ENCODE measurements at places on chromosomes 6 and 20.

DNA sequence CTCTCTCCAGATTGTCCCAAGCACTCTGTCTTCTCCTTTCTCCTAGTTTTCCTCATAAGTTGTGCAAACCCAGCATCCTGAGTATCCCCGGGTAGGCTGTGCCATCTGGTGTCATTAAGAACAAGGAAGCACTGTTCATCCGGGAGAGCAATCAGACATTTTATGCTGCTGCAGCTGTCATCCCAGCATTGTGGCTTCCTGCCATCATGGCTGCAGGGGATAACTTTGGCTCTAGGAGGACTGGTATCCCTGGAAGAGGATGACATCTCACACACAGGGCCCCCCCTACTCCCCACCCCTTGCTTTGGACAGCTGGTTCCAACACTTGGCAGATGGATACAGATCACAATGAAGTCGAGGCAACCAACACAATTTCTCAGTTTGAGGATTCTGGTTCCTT lies 1195.1 kb upstream of the MAP3K7 start:
- DNase-seq, result no peak

DNA sequence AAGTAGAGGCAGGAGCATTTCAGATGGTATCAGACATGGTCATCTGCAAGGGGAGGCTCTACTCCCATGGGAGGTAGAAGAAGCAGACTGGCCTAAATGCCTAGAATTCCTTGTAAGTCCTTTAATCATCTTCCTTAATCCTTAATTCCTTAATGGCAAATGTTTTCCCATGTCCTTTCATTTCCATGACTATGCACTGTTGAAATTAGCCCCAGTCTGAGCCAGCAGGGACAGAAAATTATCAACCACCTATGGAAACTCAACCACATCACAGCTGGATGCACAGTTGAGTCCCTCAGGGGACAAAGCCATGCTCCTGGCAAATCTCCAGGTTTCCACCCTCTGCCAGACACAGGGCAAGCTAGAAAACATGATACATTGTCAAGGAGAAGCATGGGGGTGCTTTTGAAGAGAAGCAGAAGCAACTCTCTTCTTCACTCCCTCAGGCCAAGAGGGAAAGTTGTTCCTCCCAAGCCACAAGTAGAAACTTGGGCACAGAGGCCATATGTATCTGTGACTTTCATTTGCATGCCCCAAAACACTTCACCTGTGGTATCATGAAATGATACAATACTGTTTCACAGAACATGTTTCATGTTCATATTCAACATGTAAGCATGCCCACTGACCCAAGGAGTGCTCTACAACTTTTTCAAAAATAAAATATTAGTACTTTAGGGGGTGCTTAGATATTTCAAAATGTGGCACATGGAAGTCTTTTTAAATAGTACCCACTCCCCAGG lies 683.6 kb downstream of the KIF16B start:
- no peak for DNase-seq

DNA sequence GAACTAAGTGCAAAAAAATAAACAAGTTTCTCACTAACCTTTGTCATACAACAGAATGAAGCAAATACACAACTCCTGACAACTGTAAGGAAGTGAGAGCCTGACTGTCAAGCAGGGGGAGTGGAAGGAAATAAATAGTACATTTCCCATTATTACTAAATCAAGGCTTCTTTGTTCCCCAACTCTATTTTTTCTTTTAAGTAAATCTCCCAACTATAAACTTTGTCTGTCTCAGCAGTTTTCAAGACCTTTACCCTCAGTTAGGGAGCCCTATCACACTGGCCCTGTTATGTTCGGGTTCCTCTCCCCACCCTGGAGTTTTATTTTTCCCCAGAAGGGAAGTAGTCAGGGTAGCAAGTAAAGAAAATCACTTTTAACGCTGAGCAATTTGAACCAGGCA lies 24.1 kb upstream of the IPCEF1 start:
- no peak for DNase-seq

- DNase-seq, result no peak
These were observed 52.7 kb upstream of the FRMD1 start for GRCh38 chr6:168131464-168132415.

DNA sequence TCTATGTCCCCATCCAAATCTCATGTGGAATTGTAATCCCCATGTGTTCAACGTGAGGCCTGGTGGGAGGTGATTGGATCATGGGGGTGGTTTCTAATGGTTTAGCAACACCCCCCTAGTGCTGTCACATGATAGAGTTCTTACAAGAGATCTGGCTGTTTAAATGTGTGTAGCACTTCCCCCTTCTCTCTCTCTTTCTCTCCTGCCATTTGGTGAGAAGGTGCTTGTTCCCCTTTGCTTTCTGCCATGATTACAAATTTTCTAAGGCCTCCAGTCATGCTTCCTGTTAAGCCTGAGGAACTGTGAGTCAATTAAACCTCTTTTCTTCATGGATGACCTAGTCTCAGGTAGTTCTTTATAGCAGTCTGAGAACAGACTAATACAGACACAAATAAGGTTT lies 165.4 kb downstream of the OGFRL1 start:
- no peak for DNase-seq

GRCh38 chr20:15200147-15200565 lies 862.7 kb upstream of the FLRT3 start:
- no peak for DNase-seq

DNA sequence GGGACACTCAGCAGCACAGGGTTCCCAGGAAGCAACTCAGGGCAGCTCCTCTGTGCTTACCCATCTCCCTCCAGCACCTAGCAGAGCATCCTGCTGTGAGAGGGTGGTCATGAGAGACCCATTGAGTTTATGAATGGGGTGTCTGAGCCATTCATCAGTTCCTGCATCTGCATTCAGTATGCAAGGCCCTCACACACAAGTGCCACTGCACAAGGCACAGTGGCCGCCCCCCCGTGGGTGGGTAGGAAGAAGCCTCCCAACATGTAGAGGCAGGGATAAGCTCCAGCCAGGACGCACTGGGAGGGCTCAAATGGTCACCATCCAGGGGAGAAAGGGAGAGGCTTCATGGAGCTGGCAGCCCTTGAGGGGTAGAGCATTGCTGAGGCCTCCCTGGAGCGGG lies 43.0 kb downstream of the FOXP4 start:
- DNase-seq, result no peak

GRCh38 chr20:6467562-6467961 lies 299.9 kb upstream of the BMP2 start:
- DNase-seq, result no peak

- no peak for DNase-seq
These were observed 50.3 kb downstream of the FRK start for GRCh38 chr6:116010386-116010785.

- DNase-seq, result no peak
These were observed 40.6 kb downstream of the MAFB start for GRCh38 chr20:40648210-40649072.

DNA sequence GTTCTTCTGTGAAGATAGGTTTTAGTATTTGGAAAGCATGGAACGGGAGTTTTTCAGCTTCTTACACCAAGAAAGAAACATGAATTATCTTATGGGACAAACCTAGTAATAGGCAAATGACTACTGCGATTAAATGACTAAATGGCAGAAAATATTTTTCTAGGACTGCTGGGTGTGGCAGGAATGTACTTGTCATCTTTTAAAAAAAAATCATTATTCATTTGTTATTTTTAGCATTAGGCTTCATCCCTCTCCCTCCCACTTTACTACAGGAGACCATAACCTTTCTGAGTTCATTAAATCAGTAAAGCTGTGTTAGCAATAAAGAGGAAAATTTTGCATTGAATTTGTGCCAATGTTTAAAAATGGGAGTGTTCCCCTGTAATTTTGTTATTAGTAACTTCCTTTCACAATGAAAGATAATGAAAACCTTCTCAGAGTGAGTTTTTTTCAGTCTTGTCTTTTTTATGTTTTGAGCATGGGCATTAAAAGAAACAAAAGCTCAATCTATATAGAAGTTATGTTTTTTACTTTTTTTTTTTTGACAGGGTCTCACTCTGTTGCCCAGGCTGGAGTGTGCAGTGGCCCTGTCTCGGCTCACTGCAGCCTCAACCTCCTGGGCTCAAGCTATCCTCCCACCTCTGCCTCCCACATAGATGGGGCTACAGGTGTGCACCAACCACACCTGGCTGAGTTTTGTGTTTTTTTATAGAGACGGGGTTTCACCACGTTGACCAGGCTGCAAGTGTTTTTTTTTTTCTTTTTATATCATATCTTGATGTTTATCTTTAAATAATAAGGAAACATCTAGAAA lies 105.6 kb upstream of the CLDN20 start:
- DNase-seq, result no peak

DNA sequence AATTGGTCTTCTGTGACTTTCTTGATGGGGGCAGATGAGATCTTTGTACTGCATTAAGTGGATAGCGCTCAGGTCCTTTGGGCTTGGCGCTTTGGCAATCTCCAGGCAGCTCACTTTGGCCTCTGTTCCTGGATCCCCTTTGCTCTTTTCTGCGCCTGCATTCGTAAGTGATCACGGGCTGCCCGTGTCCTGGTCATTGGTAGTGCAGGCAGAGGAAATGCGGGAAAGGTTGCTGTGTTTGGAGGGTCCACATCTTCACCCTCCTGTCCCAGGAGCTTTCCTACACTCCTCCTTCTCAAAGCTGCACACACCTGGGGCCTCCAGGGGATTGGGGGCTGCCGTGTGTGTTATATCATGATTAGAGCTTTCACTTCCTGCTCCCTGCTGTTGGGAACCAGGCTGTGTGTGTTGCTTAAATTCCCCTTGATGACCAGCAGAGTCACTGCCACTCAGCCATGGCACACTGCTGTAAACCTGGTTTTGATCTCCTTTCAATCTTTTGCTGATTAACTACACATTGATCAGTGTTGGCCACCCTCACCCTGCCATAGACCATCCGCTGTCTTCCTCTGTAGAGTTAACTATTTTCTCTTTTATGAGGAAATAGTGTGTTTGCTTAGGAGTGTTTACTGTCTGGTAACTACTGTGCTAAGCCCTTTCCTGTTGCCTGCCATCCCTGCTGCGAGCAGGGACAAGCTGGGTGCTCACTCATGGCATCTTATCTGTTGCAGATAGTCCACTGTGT lies 13.0 kb upstream of the SNHG17 start:
- no peak for DNase-seq

All from T follicular helper cell (primary cell).